ENCODE measurements at places on chromosomes 13 and 19. TPM values are rescaled to one million over a fixed set of nuclear protein-coding genes. Genes with fewer than 3 reads are reported as not detected.

GRCh38 chr19:2416321-2417097 lies 10.9 kb downstream of the TIMM13 start:
- DNase-seq, result no peak

GRCh38 chr13:39777021-39777420 lies 121.6 kb downstream of the COG6 start:
- DNase-seq, result no peak

- no peak for DNase-seq
Measured at GRCh38 chr19:21751384-21751783, 16.0 kb downstream of the ZNF100 start.

DNA sequence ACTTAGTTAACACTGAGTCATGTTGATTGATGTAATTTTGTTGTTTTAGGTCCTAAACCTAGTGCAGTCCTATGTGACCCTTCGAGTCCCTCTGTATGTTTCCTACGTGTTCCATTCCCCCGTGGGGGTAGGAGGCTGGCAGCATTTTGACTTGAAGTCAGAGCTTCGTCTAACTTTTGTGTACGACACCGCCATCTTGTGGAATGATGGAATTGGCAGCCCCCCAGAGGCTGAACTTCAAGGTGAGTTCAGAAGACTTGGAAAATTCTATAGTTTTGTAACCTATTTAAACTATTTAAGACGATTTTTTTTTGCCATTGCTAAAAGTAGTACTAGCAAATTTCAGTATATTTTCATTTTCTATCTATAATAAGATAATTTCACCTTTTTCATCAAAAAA lies 117.9 kb downstream of the STOML3 start:
- peak; percentile 14 for DNase-seq

DNA sequence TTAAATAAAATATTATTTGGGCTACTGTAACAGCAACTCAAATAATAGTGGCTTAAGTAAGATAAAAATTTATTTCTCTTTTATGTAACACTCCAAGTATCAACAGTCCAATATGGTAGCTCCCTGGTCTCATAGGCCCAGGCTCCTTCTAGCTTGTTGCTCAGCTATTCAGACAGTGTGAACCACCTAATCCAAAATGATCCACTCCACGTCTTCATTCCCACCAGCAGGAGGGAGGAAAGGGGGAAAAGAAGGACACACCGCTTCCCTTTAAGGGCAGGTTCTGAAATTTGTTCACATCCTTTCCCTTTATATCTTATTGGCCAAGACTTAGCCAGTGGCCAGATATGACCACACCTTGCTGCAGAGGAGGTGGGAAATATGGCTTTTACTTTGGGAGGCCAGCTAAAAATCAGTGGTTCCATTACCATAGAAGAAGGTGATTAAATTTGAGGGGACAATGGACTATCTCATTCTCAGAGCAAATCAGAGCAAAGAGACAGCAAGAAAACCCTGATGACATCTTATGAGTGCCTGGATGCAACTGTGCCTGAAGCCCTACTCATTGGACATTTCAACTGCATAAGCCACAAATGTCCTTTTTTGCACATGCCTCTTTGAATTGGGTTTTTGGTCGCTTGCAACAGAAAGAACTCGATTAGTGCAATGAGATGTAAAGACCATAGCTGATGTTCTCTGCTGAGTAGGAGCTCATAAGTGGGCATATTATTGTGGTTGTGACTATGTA lies 7.0 kb upstream of the EPOR start:
- no peak for DNase-seq

GRCh38 chr13:29704648-29705047 lies 109.2 kb upstream of the SLC7A1 start:
- no peak for DNase-seq

GRCh38 chr19:711254-711653 lies 2.5 kb downstream of the PALM start:
- no peak for DNase-seq

GRCh38 chr19:40549007-40549708 lies 27.5 kb upstream of the SHKBP1 start:
- peak; percentile 56 for DNase-seq

DNA sequence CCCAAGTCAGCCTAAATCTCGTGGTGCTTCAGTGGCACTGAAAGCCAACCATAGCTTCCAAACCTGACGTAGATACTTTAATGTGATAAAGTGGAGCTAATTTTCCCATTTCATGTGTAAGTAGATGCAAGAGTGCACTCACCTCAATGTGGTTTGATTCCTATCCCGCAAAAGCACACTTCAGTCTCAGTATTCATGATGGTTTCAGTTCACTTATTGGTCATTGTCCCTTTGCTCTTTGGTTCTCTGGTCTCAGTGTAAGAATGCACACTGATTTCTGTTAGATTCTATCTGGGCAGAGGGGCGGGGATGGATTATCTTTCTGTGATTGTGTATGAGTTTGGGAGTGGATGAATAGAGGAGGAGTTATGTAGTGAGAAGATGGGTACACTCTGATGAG lies 340.6 kb downstream of the KCNRG start:
- no peak for DNase-seq

DNA sequence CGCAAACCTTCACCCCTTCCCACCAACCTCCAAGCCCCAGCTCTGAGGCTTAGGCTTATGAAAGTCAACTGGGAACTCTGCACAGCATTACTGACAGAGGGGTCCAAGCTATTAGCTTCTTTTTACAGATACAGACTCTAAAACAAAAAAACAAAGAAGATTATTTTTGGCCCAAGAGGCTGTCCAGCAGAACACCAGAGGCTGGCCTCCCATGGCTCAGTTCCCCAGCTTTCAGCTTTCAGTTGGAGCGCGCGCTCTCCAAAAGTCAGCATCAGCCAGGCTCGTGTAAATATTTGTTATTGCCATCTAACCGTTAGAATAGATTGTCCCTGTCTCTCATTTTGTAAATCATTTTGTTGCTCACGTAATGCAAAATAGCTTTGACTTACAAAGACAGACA lies 58.4 kb downstream of the ZIC5 start:
- no peak for DNase-seq

Gene ANGPTL8
- total RNA-seq, result not detected

Gene FCER2
- total RNA-seq, result not detected

Gene PDE4C
- total RNA-seq, result 1.7 TPM

Gene PLPP2
- total RNA-seq, result 55.3 TPM

Gene FUZ
- 22.3 TPM for total RNA-seq
